ENCODE measurements at places on chromosomes 5 and 9.

GRCh38 chr5:88879724-88880123 lies 3.3 kb downstream of the MEF2C start:
- DNase-seq: no peak

GRCh38 chr5:6634788-6635430 lies 1.7 kb downstream of the SRD5A1 start:
- no peak for DNase-seq

- no peak for DNase-seq
Observed at GRCh38 chr9:137989999-137990715, 112.6 kb downstream of the CACNA1B start.

- DNase-seq: no peak
Observed at GRCh38 chr5:44679214-44679613, 129.5 kb upstream of the MRPS30 start.

DNA sequence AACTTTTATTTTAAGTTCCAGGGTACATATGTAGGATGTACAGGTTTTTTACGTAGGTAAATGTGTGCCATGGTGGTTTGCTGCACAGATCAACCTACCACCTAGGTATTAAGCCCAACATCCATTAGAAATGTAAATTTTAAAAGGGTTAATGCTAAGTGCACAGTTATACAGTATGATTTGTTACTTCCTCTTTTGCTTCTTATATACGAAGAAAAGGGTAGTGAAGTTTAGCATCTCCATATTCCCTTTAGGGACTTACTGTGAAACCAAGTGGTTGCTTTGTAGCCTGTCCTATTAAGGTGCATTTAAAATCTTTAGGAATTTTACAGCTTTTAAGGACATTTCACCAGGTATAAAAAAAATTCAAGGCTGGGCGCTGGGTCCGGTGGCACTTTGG lies 46.4 kb downstream of the RBM27 start:
- no peak for DNase-seq

DNA sequence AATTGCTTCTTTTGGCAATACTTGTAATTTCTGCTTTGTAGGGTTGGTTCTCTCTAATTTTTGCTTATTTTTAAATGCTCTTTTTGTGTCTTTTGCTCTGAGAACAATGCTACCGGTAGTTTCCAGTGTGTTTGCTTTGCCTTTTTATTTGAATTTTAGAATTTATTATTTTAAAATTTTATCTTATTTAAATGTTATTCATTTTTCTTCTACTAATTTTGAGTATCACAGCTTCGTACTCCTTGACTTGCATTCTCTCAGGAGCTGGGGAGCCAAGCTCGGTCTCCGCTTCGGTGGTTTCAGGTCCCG lies 45.9 kb downstream of the ANXA2R start:
- DNase-seq: no peak

GRCh38 chr9:14992081-14992480 lies 81.9 kb upstream of the FREM1 start:
- DNase-seq: no peak

GRCh38 chr9:89478821-89479668 lies 18.9 kb downstream of the SEMA4D start:
- peak; percentile 15 for DNase-seq

DNA sequence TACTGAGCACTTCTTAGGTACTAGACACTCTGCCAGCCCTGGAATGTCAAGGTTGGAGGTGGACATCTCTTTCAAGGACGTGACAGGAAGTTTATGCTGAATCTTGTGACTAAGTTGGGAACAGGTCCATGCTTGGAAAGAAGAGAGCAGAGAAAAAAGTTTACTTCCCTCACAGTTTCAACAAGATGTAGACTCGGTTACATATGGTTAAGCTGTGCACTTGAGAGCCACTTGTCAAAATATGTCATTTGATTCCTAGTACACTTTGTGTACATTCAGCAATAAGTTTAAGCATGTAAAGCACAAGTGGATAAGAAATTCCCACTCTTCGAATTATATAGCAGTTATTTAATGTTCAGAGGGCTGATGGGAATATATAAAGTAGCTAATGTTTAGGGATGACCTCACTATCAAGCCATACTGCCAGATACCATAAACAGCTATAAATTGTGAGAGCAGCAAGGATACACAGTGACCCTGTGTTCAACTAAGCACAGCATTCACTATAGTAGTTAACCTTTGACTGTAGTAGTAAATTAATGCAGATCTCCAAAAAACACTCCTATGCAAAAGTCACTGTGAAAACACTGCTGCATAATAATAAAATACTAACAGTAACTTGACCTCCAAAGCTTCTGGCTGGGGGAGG lies 1944.6 kb upstream of the WWC1 start:
- no peak for DNase-seq

GRCh38 chr5:62327138-62328053 lies 21.4 kb downstream of the KIF2A start:
- no peak for DNase-seq

- DNase-seq: no peak
Observed at GRCh38 chr9:110521206-110521605, 58.3 kb downstream of the SVEP1 start.

DNA sequence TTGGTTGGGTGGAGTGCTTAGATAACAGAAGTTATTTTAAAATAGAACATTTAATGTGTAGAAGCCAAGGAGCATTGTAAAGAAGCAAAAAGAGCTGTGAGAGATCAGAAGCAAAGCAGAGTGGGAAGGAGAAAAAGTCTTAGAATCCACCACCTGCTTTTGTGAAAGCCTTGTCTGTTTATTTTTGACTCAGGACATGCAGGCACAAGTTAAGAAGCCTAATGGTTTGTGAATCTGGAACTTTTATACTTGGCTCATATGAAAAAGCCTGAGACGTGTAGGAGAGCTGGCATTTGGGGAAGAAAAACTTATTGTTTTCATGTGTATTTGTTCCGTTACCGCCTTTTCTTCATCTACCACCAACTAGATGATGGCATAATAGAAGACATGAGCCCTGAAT lies 38.5 kb upstream of the ITGA2 start:
- no peak for DNase-seq

- peak; percentile 63 for DNase-seq
Observed at GRCh38 chr9:15416880-15417279, 5.8 kb upstream of the SNAPC3 start.

DNA sequence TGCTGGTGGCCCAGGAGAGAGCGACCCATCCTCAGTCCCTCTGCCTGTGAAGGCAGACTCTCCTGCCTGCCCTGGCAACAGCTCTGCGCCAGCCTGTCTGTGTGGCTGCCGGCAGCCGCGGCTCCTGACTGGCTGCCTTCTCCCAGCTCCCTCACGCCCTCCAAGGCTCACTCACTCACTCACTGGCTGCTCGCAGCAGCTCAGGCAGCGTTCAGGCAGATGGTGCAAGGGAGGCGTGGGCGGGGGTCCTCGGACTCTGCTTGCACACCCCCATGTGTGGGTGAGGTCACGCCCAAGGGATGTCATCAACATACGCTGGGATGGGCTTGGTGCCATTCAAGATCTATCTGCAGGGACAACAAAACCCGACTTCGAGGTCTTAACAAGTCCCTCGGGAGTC lies 66.7 kb downstream of the DAB2IP start:
- no peak for DNase-seq

- DNase-seq: no peak
Observed at GRCh38 chr5:137072361-137073115, 426.6 kb downstream of the SPOCK1 start.

DNA sequence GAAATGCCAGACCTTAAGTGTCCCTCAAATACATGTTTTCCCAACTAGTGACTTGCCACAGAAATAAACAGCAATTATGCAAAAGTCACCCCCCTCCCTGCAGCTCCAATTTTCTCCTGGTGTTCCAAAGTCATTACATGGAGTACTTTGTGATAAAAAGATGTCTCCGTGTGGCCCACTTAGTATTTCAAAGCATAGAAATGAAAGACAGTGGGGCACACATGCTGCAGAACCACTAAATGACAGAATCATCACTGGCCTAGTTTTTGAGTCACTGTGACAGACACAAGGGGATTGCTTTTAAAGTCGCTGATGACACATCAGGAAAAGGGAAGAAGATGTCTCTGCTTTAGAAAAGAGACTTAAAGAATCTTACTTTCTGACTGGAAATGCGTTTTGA lies 323.4 kb downstream of the PSAT1 start:
- DNase-seq: no peak

GRCh38 chr5:143886651-143887638 lies 75.0 kb downstream of the HMHB1 start:
- no peak for DNase-seq

- DNase-seq: no peak
Observed at GRCh38 chr5:51391175-51391574, 7.9 kb downstream of the ISL1 start.

GRCh38 chr5:170273968-170274710 lies 23.4 kb downstream of the LCP2 start:
- DNase-seq: peak; percentile 78

DNA sequence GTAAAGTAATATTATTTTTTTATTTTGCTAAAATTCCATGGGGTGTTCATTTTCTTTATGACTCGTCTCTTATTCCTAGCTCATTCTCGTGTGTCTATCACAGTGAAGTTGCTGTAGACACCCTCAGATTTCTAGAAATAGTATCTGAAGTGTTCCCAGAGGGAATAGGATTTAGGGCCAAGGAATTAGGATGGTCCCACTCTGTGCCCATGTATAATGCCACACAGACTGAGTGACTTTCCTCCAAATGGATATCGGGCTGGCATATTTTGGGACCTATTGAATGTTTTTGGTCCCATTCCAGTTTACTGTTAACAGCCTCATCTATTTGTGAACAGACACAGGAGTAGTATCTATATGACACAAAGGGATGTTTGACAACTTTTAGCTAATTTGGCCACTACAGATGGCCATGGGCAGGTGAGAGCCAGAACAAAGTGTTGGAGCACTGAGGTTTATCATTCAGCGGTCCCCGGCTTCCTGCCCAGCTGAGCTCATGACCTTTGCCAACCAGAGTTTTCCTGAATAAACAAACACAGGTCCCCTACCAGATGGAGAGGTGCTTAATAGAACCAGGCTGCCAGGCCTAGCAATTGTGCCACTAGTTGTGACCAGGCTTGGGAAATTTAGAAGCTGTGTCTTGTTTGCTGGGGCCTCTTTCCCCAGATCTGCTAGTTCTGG lies 46.9 kb downstream of the MAP1B start:
- DNase-seq: no peak

DNA sequence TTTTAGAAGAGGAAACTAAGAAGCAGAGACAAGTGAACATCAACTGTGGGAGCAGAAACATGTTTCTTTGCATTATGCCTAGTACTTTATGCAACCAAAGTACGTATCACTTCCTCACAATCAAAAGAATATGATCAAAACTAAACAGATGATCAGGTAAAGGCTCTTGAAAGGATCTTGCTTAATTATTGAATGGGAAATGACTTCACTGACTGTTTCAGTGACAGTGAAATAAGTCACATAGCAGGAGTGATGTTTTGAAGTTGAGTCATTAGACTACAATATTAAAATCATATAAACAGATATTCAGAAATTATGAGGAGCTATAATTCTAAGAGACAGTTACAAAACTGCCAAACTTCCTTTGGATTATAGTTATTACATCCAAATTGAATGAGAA lies 527.3 kb downstream of the MTRR start:
- DNase-seq: no peak

DNA sequence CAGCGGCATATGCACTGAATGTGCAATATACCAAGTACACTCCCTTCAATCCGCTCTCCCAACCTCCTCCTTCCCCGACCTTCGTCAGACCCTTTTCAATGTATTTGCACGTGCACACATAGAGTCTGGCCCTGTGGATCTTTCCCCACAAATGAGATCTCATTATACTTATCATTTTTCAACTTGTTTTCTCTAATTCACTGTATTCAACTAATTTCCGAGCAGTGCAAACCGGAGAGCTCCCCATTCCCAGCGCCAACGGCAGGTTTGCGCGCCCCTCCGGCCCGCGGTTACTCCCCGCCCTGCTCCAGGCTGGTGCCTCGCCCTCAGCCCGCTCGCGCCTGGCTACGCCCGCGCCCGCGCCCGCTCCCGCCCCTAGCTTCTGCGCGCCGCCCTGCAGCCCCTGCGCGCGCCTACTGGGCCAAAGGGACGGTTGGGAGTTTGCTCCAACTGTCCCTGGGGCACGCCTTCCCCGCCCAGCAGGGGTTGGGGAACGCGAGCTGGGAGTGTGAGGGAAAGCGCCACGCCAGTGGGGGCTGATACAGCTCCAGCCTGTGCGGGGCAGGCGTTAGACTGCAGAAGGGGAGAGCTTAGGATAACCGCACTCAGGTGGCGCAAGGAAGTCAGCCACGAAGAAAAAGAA lies 3.3 kb upstream of the CDC20B start:
- peak; percentile 10 for DNase-seq

GRCh38 chr9:22237497-22238363 lies 208.9 kb upstream of the DMRTA1 start:
- DNase-seq: no peak

GRCh38 chr9:22483528-22484070 lies 37.0 kb downstream of the DMRTA1 start:
- DNase-seq: no peak

DNA sequence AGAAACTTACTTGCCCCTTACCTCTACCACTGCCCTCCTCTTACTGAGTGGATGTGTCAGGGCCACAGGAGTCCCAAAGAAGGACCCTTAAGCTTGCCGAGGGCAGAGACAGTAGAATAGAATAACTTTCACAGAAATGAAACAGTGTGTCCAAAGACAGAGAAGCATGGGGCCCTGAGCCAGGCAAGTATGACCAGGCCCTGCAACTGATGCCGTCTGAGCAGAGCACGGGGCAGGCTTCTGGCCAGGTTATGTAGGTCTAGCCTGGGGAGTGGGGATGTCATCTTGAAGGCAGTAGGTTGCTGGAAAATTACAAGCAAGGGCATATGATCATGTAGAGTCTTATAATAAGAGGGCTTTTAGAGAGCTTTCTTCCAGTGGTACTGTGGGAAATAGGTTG lies 415.4 kb downstream of the KDM4C start:
- DNase-seq: no peak

- DNase-seq: peak; percentile 29
Observed at GRCh38 chr9:126411225-126411947, 84.8 kb downstream of the MVB12B start.

- no peak for DNase-seq
Observed at GRCh38 chr9:135135171-135135928, 47.9 kb downstream of the OLFM1 start.
